ENCODE measurements at places on chromosomes 11 and 22. TPM values are rescaled to one million over a fixed set of nuclear protein-coding genes. Genes with fewer than 3 reads are reported as not detected.

- DNase-seq: no peak
Observed at GRCh38 chr11:40445391-40445790, 1014.1 kb downstream of the LRRC4C start.

DNA sequence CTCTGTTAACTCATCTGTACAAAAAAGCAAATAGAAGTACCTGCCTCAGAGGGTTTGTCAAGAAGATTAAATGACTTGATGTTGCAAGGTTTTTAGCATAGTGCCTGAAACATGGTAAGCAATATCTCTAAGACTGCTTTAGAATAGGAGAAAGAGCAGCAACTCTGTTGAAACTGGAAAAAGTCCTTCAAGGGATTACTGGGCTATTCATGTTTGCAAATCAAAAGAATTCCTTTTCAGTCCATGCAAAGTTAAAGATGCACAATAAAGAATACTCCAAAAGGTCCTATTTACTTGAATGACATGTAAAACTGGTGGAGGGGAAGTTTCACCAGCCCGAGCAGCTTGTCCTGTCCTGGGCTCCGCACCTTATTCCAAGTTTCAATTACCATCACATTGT lies 70.6 kb downstream of the C2CD3 start:
- no peak for DNase-seq

DNA sequence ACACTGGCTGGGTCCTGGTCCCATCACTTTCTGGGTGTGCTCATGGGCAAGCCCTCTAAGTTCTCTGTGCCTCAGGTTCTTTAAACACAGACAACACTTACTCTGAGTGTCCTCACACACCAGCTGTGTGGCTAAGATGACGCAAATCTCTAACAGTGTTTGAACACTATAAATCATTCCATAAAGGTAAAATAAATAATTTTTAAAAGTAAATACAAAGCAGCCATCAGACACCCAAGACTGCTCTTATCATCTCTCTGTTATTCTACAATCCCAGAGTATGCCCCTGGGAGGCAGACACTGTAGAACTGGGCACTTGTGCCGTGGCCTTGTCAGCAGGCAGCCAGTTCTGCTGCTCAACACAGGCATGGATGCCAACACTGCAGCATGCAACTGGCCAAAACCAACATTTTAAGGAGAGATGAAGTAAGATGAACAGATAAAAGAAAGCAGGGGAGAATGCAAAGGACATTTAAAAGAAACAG lies 56.8 kb downstream of the RPL27A start:
- DNase-seq: no peak

GRCh38 chr11:7576726-7577290 lies 63.0 kb downstream of the PPFIBP2 start:
- DNase-seq: no peak

DNA sequence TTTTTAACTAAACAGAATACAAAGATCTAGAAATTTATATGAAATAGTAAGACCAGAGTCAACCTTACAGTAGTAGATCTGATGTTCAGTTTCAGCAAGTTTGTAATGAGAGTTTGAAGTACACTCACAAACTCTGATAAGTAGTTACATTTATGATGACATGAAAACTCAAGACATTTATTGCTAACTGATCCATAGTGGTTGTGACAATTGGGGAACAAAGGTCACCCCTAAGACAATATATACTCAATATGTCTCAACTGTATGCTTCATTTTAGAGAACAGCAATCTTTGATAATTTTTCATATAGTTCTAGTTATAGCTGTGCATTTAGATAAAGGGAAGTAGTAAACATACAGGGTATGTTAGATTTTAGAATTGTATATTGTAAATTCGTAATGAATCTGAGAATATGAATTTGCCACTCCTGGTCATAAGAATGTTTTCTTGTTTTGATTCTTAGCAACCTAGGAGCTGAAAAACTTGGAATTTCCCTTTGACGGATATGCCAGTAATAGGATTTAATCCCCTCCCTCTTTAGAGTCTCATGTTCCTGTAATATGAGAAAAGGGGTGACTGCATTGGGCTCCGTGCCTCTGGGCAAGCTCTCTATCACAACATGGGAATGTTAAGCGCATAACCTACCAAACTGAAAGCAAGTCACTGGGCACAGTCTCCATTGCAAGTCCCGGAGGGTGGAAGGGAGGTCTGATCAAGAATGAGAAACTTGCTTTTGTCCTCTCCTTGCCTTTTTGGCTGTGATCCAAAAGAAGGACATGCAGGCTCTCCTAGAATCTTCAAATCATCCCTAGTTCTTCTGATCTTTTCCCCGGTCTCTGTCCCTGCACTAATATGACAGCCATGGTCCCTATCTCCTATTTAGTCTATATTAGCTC lies 11.4 kb downstream of the OR10D3 start:
- DNase-seq: no peak

GRCh38 chr11:132874638-132875037 lies 657.7 kb downstream of the OPCML start:
- DNase-seq: peak; percentile 38

MS4A6A gene
- not detected for total RNA-seq

GRCh38 chr11:117366248-117366647 lies 38.6 kb downstream of the CEP164 start:
- DNase-seq: no peak

GRCh38 chr11:35943713-35944502 lies at the start of gene LDLRAD3:
LDLRAD3 (plus strand) TSS chr11:35944062; CDS start chr11:35944099, 37 bp downstream.
- peak; percentile 70 for DNase-seq

GRCh38 chr22:37870273-37870672 lies 21.1 kb downstream of the EIF3L start:
- no peak for DNase-seq

DUSP8 gene
- 2.4 TPM for total RNA-seq

- DNase-seq: peak; percentile 88
Observed at GRCh38 chr11:118929501-118930093, 3.9 kb upstream of the BCL9L start.

TNNT3 gene
- not detected for total RNA-seq

GRCh38 chr22:44108076-44108475 lies 72.6 kb upstream of the PARVG start:
- no peak for DNase-seq

DNA sequence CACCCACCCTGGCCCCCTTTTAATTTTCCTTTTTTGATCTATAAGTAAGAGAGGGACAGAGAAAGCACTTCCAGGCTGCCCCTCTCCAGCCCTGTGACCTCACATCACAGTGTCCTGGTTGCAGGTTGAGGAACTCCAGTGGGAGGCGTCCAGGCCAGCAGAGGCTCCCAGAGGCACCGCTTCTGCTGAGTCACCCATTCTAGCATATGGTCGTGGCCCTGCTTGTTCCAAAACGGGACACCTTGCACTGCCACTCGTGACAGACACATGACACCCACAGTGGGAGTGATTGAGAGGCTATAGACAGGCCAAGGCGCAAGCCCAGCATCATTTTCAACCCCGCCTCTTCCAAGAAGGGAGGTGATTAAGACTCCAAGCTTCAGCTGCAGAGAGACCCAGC lies 16.0 kb upstream of the TMPRSS4 start:
- no peak for DNase-seq

DNA sequence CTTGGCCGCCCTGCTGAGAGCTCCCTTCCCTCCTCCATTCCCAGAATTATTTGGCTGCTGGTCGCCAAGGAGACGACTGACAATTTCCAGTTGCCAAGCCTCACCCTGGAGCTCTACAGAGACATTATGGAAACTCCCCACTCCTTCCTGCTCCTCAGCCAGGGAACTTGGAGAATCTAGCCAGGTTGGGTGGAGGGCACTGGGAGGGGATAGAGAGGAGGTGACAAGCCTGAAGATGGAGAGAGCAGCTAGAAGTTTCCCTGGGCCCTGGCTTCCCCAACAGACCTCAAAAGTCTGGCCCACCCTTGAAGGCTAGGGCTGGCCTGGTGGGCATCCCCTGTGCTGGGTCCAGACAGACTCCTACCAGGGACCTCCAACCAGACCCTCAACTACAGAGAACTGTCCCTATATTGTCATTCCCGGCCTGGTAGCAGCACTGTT lies 6.7 kb upstream of the VSIG10L2 start:
- DNase-seq: no peak

GRCh38 chr11:92449222-92449621 lies 224.6 kb downstream of the FAT3 start:
- no peak for DNase-seq

GRCh38 chr22:43749473-43749872 lies 62.6 kb downstream of the EFCAB6 start:
- DNase-seq: no peak

TEX12 gene
- total RNA-seq: 0.69 TPM

IL18BP gene
- total RNA-seq: 7.2 TPM

- no peak for DNase-seq
Observed at GRCh38 chr22:26487996-26488395, 4.3 kb downstream of the SRRD start.

DNA sequence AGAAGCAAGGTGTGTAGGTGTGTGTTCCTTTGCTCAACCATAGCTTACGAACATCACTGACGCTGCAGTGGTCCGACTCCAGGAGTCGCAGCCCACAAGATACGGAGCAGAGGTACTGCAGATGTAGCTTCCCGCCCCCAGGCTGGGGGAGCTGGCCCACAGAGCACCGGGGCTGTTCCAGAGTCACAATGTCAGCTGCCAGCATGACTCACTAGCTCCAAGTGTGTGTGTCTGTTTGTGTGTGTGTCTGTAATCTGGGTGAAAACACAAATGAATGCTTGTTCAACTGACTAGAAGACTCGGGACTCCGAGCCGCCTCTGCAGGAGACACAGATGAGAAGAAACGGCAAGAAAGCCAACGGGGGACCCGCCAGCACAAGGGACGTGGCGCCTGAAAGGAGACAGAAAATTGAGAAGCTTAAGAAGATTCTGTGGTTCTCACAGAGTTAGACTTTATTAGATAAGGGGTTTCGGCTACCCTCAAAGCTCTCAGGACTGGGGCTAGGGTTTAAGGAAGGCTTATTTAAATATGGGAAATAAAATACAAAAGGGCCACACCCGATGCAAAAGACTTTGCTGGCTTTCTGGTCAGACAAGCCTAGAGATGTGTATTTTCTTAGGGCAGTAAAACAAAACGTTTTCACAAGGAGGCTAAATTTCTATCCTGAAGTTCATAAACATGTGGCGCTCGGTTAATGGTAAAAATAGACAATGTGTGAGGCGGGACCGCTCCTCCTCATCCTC lies 10.7 kb downstream of the VSIG10L2 start:
- no peak for DNase-seq
